CD4-positive, alpha-beta memory T cell (primary cell): ENCODE measurements at places on chromosomes 4 and X. TPM values are rescaled to one million over a fixed set of nuclear protein-coding genes. Genes with fewer than 3 reads are reported as not detected.
A peak's percentile ranks its signal among the peaks of the same experiment; 100 is the strongest.

The EDNRA gene
- total RNA-seq: not detected

DNA sequence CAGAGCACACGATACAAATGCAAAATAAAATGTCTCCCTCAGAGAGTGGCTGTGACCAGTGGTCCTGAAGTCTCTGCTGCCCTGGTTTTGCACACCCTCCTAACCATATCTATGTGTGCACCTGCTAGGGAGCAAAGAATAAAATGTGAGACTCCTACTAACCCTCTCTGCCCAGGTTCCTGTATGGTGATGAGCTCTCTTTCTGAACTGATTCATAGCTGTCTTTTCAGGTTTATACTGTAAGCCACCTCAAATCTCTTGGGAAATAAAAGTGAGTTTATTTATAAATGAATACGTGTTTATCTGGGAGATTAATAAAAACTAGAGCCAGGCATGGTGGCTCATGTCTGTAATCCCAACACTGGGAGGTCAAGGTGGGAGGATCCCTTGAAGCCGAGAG, 126.0 kb upstream of the RBPJ start:
- H3K4me3 ChIP-seq: no peak overlapping the region
- DNase-seq: no peak
- no peak overlapping the region for H3K27ac ChIP-seq
- H3K27me3 ChIP-seq: no peaks in the 10 kb centered on the region
- H3K36me3 ChIP-seq: no peaks in the 10 kb centered on the region

- no peak for DNase-seq
- no peak overlapping the region for H3K27ac ChIP-seq
- no peaks in the 10 kb centered on the region for H3K36me3 ChIP-seq
- no peak overlapping the region for H3K4me3 ChIP-seq
Measured at GRCh38 chrX:69374569-69374968, 129.6 kb upstream of the NALF2 start.

DNA sequence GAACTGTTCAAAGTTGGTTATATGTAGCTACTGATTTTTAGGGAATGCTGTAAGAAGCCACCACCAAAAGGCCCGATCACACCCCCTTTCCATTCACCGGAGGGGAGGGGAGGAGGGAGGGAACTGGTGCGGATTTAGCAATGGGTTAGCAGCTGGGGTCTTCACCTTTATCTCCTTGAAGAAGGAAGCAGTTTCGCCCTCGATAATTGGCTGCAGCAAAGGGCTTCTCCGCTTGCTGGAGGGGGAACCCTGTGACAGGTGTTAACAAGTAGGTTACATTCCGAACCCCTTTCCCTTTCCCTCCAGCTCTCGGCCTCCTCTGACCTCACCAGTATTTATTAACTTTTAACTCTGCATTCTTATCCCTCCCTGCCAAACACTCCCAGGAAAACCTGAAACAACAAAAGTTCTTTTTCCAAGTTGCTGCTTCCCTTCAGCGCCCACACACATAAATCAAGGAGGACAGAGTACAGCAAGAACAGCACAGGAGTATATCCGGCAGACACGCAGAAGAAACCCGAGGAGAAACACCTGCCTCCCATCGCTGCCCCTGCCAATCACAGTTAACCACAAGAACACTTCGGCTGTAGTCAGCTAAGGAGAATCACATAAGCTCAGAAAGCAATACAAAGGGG, 39.8 kb upstream of the NAP1L5 start:
- peak; percentile 30 for DNase-seq
- no peak overlapping the region for H3K27ac ChIP-seq
- peaks cover 6% of the 10 kb centered on the region for H3K4me1 ChIP-seq
- H3K27me3 ChIP-seq: no peaks in the 10 kb centered on the region
